ENCODE measurements at places on chromosomes 1 and 21.

DNA sequence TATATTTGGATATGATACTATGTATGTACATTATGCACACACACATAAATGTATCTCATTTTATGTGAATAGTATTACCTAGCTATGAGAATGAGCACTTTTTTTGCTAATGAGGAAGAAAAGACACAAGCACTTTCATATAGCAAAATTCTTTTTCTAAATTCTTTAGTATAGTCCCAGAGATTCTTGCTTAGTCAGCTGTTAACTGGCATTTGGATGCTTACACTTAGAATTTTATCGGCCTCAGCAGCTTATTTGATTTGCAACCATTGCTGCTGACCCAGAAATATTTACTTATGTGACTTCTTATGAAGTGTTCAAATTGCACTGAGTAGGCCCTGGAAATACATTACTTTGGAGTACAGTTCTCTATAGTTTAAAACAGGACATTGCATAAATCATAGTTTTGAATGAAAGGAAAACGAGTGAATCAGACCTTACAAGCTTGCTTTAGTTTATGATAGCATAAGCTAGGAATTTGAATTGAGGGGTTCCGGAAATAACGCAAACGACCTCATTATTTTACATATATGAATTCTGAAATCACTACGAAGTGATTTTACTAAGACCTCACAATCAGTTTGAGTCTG is 653.9 kb upstream of the NEGR1 start:
- no peak for DNase-seq

GRCh38 chr1:45969866-45970265 is 162.6 kb downstream of the PIK3R3 start:
- DNase-seq: no peak

DNA sequence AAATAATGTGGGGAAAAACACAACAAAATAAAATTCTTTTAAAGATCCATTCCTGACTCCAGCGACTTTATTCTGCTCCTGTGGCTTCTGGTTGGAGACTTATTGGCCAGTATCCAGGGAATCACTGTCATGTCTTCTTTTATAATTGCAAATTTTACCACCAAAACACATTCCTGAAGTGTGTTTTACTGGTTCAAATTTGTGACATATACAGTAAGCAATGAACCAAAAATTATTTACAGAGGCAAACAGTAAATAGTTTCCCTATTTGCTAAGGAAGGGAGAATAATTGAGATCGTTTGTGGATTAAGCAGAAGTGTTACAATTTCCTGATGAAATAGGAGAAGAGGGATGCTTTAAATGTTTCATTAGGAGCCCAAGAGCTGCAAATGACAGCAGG is 118.7 kb downstream of the ZNF281 start:
- no peak for DNase-seq

- DNase-seq: no peak
Measured at GRCh38 chr1:223363057-223363855, 720 bp downstream of the SUSD4 start.

DNA sequence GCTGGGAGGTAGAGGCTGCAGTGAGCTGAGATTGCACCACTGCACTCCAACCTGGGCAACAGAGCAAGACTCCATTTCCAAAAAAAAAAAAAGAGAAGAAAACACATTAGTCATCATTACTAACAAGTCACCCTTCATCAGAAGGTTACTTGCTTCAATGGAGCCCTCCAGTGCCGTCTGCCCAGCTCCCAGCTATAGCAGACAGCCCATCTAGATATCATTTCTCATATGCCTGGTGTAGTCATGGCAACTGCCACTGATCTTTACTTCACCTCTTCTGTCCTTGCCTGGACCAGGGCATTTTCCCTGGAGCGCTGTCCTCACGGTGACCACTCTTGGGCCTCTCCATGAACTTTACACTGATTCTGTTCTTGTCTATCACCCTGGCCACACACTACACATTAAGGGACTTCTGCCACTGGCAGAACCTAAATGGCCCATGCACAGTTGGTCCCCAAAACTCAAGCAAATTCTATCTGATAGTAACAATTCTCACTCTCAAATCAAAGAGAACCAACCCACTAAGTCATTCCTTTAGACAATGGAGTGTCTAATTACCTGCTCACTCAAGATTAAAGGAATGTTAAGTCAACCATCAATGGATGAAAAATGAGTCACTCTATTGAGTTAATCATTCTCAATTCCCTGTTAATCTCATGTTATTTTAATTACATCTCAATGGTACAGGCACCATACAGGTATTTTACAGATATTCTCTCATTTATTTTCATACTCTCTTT is 12.9 kb downstream of the GPA33 start:
- DNase-seq: no peak

DNA sequence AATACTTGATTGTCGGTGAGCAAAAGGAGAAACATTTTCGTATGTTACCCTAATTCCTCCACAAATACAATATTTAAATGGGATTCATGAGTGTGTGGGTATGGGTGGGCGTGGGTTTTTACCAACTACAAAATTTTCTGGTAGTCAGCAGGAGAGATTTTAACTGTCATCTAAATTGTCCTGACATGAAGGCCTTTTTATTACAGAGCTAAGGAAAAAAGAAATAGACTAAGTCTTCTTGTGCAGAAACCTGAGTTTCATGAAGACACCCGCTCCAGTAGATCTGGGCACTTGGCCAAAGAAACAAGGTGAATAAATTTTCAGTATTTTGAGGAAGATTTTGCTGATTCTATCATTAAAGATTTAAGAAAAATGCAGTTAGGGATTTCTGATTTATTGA is 752 bp downstream of the RGS18 start:
- DNase-seq: no peak

DNA sequence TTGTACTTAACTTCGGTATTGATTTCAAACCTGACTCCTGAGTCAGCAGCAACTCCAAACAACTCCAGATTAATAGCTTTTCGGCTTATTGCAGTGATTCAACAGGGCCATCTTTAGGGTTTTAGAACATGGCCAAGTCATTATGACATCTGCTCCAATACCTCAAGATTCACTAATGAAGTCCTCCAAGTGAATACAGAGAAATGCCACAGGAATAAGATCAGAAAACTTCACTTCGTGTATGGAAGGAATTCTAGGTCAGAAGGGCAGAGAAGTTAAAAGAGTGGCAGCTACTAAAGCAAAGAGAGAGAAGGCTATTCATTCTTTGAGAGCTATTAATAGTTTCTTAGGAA is 7.6 kb upstream of the C1orf116 start:
- no peak for DNase-seq

- DNase-seq: no peak
Measured at GRCh38 chr1:19910650-19911049, 12.8 kb downstream of the PLA2G2E start.

DNA sequence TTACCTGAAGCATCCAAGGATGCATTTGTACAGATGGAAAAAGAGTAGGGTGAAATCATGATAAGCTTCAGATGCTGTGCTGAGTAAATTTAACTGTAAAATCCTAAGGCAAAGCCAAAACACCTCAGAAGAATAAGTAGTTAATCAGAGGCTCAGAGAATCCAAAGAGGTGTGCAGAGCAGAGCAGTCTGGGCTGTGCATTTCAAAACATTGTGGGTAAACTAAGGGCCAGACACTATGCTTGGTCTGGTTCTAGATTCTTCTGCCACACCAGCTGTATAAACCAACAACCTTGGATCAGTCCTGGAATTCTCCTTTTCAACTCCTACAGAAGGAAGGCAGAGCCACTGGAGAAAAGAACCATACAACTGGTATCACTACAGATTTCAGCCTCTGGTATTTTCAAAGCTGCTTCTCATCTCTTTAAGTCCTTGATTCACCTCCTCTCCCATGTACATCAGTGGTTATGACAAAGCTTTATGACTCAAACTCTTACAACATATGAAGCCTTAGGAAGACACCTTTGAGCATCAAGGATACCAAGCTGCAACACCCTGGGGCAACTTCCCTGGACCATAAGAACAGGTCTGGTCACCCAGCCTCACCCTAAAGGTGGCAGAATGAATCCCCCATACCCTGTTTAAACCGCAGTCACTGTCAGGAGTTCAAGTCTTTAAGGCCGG is 11.6 kb upstream of the HIPK1 start:
- DNase-seq: no peak

DNA sequence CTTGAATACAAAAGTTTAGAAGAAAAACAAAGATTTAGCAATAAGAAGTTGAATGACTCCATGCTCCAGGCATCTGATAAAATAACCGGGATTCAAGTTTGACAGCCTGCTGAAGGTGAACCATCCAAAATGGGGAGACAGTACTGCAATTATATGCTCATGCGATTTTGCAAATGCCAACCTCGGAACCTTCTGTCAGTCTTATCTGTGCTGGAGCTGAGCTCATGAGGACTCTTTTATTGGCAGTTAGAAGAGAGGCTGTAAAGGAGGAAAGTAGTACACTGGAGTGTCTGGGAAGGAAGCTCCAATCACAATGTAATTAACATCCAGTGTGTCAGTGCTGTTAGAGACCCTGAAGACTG is 170.0 kb downstream of the GALNT2 start:
- peak; percentile 39 for DNase-seq

DNA sequence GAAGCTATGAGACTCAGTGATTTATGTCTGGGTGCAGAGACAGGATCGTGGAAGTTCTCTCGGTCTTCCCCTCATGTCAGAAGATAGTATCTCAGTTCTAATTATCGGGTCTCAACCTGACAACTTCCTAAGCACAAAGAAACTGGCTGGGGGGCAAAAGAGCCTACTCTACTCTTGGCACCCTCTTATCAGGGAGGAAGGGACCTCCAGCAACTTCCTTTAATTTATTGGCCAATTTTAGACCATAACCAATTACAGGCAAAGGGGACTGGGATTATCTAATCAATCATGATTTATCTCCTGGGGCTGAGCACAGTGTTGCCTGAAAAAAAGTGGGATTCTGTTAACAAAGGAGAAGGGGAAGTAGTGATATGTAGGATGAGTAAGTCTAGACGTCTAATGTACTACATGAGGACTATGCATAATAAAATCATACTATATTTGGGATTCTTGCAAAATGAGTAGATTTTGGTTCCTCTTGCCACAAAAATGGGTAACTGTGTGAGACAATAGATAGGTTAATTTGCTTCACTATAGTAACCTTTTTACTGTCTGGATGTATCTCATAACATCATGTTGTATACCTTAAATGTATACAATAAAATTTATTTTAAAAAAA is 98.8 kb downstream of the ZFYVE9 start:
- DNase-seq: no peak

DNA sequence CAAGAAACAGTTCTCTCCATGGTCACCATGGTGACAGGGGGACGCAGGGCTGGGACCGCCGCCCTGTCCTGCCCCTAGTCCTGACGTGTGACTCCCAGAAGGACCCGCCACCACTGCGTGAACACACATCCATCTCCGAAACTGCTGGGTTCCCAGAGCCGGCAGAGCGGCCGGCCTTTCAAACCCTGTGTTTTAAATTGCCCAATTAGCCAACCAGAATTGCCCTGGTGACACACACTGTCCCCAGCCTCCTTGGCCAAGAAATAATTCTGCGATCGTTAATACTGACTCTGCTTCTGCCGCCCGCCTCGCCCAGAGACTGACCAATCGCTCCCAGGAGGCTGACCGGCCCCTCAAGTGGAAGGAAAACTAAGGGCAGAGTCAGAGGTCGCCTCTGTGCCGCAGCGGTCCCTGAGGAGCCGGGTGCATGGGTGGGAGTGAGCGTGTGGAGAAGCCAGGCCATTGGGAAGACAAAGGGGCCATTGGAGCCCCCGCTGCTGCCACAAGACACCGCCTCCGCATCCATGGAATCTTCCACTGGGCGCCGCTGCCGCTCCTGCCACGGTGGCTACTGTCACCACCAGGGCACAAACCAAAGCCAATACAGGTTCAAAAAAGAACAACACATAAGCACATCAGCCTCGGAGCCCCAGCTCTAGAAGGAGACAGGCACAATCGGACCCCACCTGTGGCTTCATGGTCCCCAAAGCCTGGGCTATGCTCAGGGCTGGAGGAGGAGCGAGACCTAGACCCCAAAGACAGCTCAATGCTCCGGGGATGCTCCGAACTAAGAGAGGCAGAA is 273.2 kb downstream of the NPHP4 start:
- no peak for DNase-seq

GRCh38 chr1:46183079-46183847 is 7.0 kb upstream of the P3R3URF start:
- peak; percentile 73 for DNase-seq

DNA sequence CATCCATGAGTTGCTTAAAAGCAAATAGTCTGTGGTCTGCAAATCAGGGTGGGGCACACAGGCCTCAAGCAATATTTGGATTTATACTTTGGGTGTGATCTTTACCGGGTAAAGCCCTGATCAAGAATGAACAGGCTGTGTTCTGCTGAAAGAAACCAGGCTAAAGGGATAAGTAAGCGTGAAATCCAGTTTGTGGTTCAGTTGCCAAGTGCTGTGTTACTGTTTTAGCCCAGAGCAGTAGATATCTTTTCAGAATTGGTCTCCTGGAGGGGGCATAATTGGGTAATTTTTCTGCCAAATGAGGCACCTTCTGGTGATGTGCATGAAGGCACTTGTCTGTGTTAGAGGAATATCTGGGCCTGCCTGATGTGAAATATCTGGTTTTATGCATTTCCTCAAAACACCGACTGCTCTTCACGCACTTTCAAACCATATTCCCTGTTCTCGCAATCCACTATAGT is 21.4 kb downstream of the AIM2 start:
- DNase-seq: no peak

- DNase-seq: no peak
Measured at GRCh38 chr21:42970946-42971653, 3.3 kb upstream of the PKNOX1 start.

DNA sequence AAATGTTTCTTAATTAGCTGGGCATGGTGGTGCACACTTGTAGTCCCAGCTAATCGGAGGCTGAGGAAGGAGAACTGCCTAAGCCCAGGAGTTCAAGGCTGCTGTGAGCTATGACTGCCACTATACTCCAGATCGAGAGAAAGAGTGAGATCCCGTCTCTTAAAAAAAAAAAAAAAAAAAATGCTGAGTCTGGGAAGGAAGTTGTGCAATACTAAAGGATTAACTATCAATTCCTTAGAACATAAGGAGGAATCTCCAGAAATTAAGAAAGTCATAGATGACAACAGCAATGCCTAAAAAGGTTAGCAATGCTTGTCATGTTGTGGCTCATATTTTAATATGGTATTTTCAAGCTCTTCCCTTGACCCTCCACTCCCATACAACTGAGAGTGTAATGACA is 5.3 kb downstream of the LUZP1 start:
- DNase-seq: no peak

DNA sequence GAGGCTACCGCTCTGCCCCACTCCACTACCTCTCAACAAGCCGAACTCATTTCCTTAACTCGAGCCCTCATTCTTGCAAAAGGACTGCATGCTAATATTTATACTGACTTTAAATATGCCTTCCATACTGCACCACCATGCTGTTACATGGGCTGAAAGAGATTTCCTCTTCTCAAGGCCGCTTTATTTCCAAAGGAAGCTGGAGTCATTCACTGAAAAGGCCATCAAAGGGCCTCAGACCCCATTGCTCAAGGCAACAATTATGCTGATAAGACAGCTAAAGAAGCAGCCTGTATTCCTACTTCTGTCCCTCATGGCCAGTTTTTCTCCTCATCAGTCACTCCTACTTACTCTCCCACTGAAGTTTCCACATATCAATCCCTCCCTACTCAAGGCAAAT is 6.9 kb upstream of the HPDL start:
- DNase-seq: no peak

GRCh38 chr1:23019863-23020625 is 776 bp downstream of the KDM1A start:
- no peak for DNase-seq

Data from ascending aorta (tissue), 2 donors.